Fibroblast of skin of back (primary cell): ENCODE measurements at places on chromosomes 11 and 22.

- DNase-seq = peak; percentile 83
These were observed 878 bp downstream of the RRAS2 start for GRCh38 chr11:14357881-14358728.

DNA sequence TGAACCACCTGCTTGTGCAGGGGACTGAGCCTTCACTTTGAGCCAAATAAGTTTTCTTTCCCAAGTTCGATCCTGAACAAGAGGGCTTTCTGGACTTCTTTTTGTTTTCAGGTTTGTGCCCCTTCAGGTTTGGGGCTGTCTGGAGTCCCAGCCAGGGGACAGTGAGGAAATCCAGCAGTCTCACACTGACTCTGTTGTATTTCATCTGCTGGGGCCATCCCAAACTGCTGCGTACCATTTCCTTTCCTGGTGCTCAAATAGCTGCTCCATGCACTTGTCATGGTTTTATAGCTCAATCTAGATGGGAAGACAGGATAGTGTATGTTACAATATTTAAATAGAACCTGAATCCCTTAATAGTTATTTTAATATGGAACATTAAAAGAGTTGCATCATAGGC, 66.3 kb upstream of the IGLL5 start:
- no peak for DNase-seq

GRCh38 chr11:102226702-102227490, 90.4 kb upstream of the BIRC3 start:
- DNase-seq = peak; percentile 66

GRCh38 chr11:86182976-86183584, 61.5 kb upstream of the EED start:
- DNase-seq = peak; percentile 20

DNA sequence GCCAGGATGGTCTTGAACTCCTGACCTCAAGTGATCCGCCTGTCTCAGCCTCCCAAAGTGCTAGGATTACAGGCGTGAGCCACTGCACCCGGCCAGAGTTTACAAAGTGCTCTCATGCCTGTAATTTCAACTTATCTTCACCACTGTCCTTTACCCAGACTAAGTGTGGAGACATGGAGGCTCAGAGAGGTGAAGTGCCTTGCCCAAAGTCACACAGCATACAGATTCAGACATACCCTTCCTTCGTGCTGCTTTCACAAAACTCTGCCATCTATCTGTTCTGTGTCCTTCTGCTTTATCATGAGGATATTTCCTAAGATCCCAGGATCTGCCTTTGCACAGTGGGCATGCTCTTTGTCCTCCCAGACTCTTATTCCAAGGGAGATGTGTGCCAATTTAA, 143.6 kb upstream of the SYT13 start:
- no peak for DNase-seq

- no peak for DNase-seq
These were observed 5.0 kb upstream of the SH3BP1 start for GRCh38 chr22:37634417-37634924.

GRCh38 chr11:7691759-7692350, 14.4 kb downstream of the OVCH2 start:
- peak; percentile 56 for DNase-seq

DNA sequence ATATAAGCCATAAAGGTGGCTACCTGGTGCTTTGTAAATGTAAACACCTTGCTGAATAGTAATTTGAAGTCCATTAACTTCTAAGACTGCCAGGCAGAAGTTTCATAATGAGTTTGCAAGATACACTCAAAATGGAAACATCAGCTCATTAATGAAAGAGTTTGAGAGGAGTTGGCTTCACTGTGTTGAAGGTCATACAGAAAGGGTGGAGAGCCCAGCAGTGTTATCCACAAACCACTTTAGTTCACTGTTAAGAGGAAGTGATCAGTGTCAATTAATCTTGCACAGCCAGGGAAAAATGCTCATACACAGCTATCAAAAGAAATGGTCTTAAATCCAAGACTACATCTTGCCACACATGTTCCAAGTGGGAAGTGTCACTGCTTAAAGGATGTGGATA, 689.4 kb downstream of the JRKL start:
- DNase-seq = no peak

DNA sequence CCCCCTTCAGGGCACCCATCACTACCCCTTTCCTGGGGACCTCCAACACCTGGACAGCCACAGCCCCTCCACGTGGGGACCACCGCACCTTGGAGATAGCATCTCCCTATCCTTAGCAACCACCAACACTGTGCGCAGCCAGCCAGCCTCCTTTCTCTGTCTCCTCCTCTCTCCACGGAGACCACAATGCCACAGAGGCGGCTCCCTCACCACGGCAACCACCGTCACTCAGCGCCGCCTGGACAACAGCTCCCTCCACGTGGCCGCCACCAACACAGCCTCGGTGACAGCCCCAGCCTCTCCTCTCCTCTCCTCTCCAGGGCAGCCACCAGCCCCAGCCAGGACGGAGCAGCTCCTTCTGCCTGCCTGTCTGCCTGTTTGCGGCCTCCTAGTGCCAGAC, 10.5 kb downstream of the ELFN2 start:
- no peak for DNase-seq

DNA sequence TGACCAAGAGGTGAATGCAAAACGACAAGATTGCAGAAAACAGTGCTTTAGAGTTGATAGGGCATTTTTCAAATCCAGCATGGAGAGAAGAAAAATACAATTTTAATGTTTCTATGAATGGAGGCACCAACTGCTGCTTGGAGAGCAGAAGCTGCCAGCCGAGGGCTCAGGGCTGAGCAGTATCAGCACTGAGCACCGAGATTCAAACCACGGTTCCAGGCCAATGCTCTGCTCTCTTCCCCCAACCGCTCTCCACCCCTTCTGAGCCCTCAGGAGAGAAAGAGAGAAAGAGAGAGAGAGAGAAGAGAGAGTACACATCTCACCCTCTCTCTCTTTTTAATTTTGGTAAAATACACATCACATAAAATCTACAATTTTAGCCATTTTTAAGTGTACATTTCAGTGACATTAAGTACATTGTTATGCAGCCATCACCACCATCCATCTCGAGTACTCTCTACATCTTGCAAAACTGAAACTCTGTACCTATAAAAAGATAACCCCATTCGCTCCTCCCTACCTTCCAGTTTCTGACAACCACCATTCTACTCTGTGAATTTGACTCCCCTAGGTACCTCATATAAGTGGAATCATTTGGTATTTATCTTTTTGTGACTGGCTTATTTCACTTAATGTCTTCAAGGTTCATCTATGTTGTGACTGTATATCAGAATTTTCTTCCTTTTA, 333.3 kb downstream of the MIAT start:
- DNase-seq = no peak

DNA sequence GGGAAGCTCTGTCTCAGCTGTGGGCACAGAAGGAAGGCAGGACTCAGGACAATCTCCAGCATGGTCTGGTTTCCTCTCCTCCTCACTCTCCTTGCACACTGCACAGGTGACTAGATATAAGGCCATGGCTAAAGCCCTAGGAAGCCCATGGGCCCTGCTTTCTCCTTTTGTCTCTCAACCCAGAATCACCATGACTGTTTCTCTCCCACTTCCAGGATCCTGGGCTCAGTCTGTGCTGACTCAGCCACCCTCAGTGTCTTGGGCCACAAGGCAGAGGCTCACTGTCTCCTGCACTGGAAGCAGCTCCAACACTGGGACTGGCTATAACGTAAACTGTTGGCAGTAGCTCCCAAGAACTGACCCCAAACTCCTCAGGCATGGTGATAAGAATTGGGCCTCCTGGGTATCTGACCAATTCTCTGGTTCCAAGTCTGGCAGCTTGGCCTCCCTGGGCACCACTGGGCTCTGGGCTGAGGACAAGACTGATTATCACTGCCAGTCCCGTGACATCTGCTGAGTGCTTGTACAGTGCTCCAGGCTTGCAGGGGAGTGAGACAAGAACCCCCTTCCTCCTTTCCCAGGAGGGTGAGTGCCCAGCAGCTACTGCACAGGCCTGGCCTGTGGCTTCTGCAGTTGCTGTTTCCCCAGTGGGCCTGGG, 104.0 kb upstream of the TOP3B start:
- no peak for DNase-seq

DNA sequence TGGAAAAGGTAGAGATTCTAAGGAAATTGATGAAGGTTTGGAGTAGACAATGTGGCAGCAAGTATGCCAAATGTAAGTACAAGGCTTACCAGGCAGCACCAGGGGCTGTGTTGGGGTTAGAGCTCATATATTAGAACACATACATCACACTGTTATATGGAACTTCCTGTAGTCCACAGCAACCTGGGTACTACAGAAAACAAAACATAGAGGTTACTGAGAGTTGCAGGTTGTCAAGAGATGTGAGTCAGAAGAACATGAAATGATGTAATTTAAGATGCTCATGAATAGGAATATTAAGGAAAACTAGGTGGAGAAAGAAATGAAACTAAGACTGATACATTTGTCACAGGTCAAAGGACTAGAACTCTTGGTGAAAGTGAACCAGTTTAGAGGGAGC, 22.0 kb downstream of the FAT3 start:
- no peak for DNase-seq

- DNase-seq = no peak
These were observed 15.7 kb upstream of the VPREB1 start for GRCh38 chr22:22228921-22229320.

- peak; percentile 96 for DNase-seq
These were observed 7.6 kb downstream of the SLC39A13 start for GRCh38 chr11:47415949-47416472.

DNA sequence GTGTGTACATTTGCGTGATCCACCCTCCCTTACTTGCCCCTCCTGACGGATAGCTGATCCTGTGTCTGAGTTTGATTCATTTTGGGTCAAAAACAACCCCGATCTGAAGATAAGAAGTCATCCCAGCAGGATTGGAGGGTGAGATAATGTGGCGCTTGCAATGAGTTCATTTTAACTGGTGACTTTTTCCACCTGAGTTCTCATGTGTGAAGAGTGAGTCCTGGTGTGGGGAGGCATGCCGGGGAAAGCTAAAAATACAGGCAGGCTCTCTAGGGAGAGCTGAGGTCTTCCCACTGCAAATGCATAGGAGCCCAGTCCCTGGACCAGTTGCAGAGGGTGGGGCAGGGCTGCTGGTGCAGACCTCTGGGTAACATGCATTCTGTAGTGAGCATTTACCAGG, 35.7 kb upstream of the ELF5 start:
- DNase-seq = no peak
